ENCODE measurements at places on chromosomes 1 and 21. TPM values are rescaled to one million over a fixed set of nuclear protein-coding genes. Genes with fewer than 3 reads are reported as not detected.

GRCh38 chr1:51417496-51418383 lies 87.4 kb upstream of the TTC39A start:
- no peak overlapping the region for H3K27ac ChIP-seq
- H3K4me1 ChIP-seq: peaks cover 11% of the 10 kb centered on the region
- H3K36me3 ChIP-seq: peaks cover 20% of the 10 kb centered on the region
- no peak overlapping the region for H3K4me3 ChIP-seq
- no peak for DNase-seq
- no peaks in the 10 kb centered on the region for H3K27me3 ChIP-seq

GRCh38 chr1:185871627-185872150 lies 137.5 kb downstream of the HMCN1 start:
- no peak overlapping the region for H3K4me3 ChIP-seq
- peaks cover 4% of the 10 kb centered on the region for H3K36me3 ChIP-seq
- H3K4me1 ChIP-seq: peaks cover 7% of the 10 kb centered on the region
- no peak overlapping the region for H3K27ac ChIP-seq

- H3K27ac ChIP-seq: no peak overlapping the region
- no peak overlapping the region for H3K4me3 ChIP-seq
- peaks cover 14% of the 10 kb centered on the region for H3K4me1 ChIP-seq
- no peaks in the 10 kb centered on the region for H3K27me3 ChIP-seq
- no peak for DNase-seq
Measured at GRCh38 chr1:115761601-115762302, 6.8 kb downstream of the CASQ2 start.

GRCh38 chr1:95953015-95953414 lies 719.0 kb downstream of the RWDD3 start:
- H3K4me1 ChIP-seq: peaks cover 17% of the 10 kb centered on the region
- H3K36me3 ChIP-seq: no peaks in the 10 kb centered on the region
- H3K4me3 ChIP-seq: peak overlapping the region; percentile 9
- no peaks in the 10 kb centered on the region for H3K27me3 ChIP-seq

GRCh38 chr1:17061486-17061885 lies 7.7 kb upstream of the SDHB start:
- H3K36me3 ChIP-seq: no peaks in the 10 kb centered on the region
- DNase-seq: no peak
- H3K4me1 ChIP-seq: peaks cover 25% of the 10 kb centered on the region
- H3K27me3 ChIP-seq: no peaks in the 10 kb centered on the region
- no peak overlapping the region for H3K27ac ChIP-seq
- no peak overlapping the region for H3K4me3 ChIP-seq

GRCh38 chr1:37038227-37039093 lies 4.1 kb upstream of the GRIK3 start:
- H3K4me1 ChIP-seq: peaks cover 5% of the 10 kb centered on the region
- H3K27ac ChIP-seq: no peak overlapping the region
- H3K4me3 ChIP-seq: peak overlapping the region; percentile 44
- H3K27me3 ChIP-seq: peaks cover 87% of the 10 kb centered on the region

GRCh38 chr1:67013573-67013972 lies 40.4 kb downstream of the SLC35D1 start:
- H3K4me3 ChIP-seq: no peak overlapping the region
- peaks cover 32% of the 10 kb centered on the region for H3K36me3 ChIP-seq
- H3K4me1 ChIP-seq: no peaks in the 10 kb centered on the region
- H3K27me3 ChIP-seq: no peaks in the 10 kb centered on the region
- no peak for DNase-seq
- no peak overlapping the region for H3K27ac ChIP-seq

- H3K27me3 ChIP-seq: peaks cover 9% of the 10 kb centered on the region
- H3K4me3 ChIP-seq: peak overlapping the region; percentile 10
- peaks cover 5% of the 10 kb centered on the region for H3K36me3 ChIP-seq
- DNase-seq: no peak
- H3K4me1 ChIP-seq: peaks cover 4% of the 10 kb centered on the region
Measured at GRCh38 chr1:4267381-4268261, 367.5 kb upstream of the C1orf174 start.

DNA sequence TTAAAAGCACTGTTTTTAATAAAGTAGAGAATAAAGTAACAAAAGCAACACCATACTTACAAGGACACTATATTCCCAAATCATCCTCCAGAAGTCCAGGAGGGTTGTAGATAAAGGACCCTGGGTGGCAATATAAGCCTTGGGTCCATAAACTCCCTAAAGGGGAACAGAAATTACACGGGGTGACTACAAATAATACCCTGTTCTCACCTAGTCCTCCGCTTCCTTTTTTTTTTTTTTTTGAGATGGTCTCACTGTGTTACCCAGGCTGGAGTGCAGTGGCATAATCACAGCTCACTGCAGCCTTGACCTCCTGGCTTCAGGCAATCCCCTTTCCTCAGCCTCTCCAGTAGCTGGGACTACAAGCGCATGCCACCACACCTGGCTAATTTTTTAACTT lies 13.1 kb downstream of the PTPN22 start:
- no peaks in the 10 kb centered on the region for H3K27me3 ChIP-seq
- no peaks in the 10 kb centered on the region for H3K36me3 ChIP-seq
- no peak for DNase-seq
- H3K27ac ChIP-seq: no peak overlapping the region
- H3K4me3 ChIP-seq: no peak overlapping the region

DNA sequence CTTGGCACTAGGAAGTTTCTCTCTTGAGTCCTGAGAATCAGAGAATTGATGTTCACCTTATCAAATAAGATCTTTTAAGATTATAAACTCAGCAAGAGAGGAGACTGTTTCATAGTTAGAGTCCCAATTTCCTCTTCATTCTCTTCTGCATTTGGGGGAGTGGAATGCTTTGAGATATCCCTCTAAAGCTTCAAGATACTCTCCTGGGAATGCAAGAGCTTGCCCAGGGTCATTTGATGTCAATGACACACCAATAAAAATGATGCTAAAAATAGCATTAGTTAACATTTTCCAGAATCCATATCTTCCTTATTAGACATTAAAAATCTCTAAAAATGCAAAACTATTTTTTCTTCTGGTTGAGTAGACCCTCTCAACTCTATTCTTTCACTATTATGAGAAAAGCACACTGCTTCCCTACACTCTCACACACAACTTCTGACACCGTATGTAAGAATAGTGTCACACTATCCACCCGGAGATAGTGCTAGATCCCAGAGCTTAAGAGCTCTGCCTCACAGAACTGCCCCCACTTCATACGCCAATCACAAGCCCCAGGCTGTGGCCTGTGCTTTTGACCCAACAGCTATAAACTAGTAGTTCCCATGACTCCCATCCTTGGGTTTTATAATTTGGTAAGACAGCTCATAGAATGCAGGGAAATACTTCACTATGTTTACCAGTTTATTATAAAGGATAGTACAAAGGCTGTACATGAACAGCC lies 399.9 kb upstream of the RUNX1 start:
- H3K4me1 ChIP-seq: no peaks in the 10 kb centered on the region
- no peak overlapping the region for H3K27ac ChIP-seq
- H3K4me3 ChIP-seq: no peak overlapping the region
- H3K27me3 ChIP-seq: peaks cover 13% of the 10 kb centered on the region
- DNase-seq: no peak

DNA sequence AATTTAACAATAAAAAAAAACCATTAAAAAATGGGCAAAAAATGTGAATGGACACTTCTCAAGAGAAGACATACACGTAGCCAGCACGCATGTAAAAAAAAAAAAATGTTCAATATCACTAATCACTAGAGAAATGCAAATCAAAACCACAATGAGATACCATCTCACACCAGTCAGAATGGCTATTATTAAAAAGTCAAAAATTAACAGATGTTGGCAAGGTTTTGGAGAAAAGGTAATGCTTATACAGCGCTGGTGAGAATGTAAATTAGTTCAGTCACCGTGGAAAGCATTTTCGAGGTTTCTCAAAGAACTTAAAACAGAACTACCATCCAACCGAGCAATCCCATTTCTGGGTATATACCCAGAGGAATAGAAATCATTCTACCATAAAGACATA lies 1091.5 kb upstream of the B3GALT2 start:
- no peaks in the 10 kb centered on the region for H3K4me1 ChIP-seq
- no peak overlapping the region for H3K4me3 ChIP-seq
- H3K27ac ChIP-seq: no peak overlapping the region
- DNase-seq: no peak
- H3K27me3 ChIP-seq: no peaks in the 10 kb centered on the region
- H3K36me3 ChIP-seq: no peaks in the 10 kb centered on the region

- no peak overlapping the region for H3K27ac ChIP-seq
- peaks cover 2% of the 10 kb centered on the region for H3K4me1 ChIP-seq
- no peaks in the 10 kb centered on the region for H3K27me3 ChIP-seq
- DNase-seq: no peak
- no peak overlapping the region for H3K4me3 ChIP-seq
- H3K36me3 ChIP-seq: no peaks in the 10 kb centered on the region
Measured at GRCh38 chr1:78673120-78673519, 23.5 kb downstream of the IFI44 start.

GRCh38 chr1:85867189-85867588 lies 159.0 kb upstream of the ZNHIT6 start:
- no peak overlapping the region for H3K27ac ChIP-seq
- no peak for DNase-seq
- no peak overlapping the region for H3K4me3 ChIP-seq
- H3K4me1 ChIP-seq: no peaks in the 10 kb centered on the region
- H3K36me3 ChIP-seq: no peaks in the 10 kb centered on the region

DNAH14 gene
- 23.6 TPM for total RNA-seq

ASCL5 gene
- not detected for total RNA-seq

DEDD gene
- 41.0 TPM for total RNA-seq

GFI1 gene
- total RNA-seq: 0.17 TPM

CELA2B gene
- total RNA-seq: not detected
